ENCODE measurements at places on chromosomes 2 and 18.

DNA sequence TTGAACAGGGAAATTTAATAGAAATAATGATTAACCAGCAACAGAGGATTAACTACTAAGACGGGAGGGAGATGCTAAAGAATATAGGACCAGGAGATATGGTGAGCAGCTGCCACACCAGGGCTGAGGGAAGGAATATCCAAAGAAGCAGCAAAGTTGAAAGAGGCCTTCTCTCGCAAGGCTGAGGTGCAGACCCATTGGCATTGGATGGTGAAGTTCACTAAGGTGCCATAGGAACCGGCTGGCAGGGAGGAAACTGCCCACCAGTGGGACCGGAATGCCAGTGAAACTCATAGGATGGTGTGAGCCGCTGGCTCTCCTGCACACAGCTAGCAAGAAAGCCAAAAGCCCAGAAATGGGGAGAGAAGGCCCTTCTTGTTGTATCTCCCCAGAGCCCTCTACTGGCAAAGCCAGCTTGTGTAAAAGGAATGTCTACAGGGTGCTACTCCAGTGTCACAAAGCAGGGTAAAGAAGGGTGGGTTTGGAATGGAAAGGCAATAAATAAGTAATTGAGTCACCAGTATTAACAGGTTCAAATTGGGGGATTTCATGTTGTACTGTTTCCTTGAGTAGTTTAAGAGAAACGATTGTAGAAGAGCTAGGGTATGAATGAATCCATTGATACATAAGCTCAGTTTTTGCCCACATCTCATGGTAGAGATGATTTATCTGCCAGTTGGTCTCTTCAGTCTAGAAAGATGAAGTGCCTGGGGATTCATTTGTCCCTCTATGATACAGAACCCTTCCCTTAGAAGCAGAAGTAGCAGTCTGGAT lies 36.0 kb downstream of the FARP2 start:
- DNase-seq, result no peak

GRCh38 chr2:174694196-174694878 lies 69.9 kb downstream of the CHRNA1 start:
- no peak for DNase-seq

GRCh38 chr2:191314697-191315364 lies 69.6 kb downstream of the MYO1B start:
- no peak for DNase-seq

GRCh38 chr2:72043985-72044384 lies 103.7 kb downstream of the CYP26B1 start:
- no peak for DNase-seq

- no peak for DNase-seq
Measured at GRCh38 chr2:30293303-30293921, 62.1 kb downstream of the LBH start.

DNA sequence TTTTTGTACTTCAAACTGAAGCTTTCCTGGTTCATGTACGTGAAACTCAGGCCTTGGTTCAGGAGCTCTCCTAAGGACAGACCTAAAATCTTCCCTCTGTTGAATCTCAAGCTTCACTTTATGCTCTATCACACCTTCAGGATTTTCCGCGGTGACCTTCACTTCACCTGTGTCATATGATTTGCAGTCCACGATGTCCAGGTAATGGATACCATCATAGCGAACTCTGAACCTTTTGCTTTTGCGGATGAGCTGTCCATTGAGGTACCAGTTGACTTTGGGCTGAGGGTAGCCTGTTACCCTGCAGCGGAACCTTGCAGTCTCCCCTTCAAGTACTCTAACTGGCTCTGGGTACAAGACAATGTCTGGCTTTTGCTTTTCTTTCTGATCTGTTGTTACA lies 31.2 kb downstream of the TTN start:
- no peak for DNase-seq

DNA sequence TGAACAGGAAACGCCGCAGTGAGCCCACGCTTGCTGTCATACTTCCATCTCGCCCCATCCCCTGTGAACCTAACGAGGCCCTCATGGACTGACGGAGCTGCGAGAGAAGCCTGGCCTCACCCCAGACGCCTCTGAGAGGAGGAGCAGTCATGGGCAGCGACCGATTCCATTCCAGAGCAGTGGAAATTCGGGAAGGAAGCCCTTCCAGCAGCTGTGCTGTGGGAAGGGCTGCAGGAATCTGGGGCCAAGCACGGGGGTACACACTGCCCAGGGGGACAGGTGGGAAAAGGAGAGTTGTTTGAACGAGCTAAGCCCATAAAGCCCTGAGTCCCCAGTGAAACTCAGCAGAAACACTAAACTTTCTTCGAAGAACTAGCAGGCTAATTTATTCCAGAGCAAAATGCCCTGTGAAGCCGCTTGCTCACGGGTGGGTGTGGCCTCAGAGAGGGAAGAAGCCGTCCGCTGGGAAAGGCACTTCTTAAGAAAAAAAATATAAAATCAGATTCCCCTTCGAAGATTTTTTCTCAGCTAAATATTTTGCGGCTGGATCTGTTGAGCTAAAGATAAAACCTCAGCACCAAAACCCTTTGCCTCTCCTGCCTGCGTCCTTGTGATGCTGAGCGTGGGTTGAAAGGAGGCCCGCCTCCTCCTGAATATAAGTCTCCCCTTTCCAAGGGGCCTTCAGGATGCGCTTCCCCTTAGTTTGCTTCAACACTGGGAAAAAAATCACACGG lies 38.2 kb downstream of the ANKMY1 start:
- DNase-seq, result no peak

DNA sequence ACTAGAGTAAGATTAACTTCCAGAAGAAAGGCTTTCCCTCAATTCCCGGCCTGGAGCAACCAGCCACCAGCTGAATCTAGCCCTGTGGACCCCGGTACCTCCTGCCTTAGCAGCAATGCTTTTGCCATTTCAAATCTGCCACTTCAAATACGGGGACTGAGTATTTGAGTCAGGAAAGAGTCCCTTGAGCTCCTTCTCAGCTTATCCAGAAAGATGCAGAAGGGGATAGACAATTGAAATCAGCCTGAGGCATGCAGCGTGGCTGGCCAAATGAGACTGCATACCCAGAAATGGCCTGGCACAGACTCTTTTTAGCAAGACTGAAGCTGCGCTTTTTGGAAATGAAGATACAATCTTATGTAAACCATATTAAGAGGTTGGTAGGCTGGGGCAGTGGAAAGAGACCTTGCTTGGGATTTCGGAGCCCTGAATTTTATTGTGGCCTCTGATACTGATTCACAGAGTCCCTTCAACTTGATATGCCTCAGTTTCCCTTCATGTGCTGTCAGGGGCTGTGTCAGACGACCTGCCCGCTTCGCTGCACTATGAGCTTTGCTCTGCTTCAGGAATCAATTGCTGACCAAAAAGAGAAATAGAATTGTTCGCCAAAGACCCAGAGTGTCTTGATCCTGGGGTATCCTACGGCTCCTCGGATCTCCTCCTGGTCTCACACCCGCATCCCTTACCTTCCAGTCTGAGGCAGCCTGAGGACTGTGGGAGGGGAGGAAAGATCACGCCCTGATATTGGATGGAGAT lies 1.0 kb downstream of the MATN3 start:
- no peak for DNase-seq

GRCh38 chr2:163407296-163407695 lies 328.5 kb downstream of the FIGN start:
- DNase-seq, result no peak

DNA sequence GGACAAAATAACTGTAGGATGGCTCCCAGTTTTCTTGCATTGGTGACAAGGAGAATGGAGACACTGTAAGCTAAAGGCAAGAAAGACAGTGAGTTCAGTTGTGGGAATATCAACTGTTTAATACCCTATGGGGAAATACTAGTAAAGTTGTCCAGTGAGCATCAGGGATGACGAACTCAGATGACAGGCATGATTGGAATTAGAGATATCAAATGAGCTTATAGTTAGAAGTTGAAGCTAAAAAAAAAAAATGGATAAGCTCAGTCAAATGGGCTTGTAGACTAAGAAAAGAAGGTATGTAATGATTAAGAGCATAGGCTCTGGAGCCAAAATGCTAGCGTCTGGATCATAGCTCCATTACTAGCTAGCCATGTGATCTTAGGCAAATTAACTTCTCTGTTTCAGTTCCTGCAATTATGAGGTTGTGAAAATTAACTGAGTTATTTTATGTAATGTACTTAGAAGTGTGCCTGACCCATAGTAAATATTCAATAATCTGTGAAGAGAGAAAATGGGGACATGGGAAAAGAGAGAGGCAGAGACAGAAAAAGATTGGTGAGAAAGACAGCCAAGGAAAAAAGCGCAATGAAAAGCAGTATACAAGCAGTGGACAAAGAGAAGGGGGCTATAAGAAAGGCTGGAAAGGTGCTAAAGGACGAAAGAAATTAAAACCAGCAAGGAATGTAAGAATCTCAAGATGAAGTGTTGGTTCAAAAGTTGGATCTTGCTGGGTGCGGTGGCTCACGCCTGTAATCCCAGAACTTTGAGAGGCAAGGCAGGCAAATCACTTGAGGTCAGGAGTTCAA lies 95.7 kb upstream of the SLC39A10 start:
- DNase-seq, result no peak

DNA sequence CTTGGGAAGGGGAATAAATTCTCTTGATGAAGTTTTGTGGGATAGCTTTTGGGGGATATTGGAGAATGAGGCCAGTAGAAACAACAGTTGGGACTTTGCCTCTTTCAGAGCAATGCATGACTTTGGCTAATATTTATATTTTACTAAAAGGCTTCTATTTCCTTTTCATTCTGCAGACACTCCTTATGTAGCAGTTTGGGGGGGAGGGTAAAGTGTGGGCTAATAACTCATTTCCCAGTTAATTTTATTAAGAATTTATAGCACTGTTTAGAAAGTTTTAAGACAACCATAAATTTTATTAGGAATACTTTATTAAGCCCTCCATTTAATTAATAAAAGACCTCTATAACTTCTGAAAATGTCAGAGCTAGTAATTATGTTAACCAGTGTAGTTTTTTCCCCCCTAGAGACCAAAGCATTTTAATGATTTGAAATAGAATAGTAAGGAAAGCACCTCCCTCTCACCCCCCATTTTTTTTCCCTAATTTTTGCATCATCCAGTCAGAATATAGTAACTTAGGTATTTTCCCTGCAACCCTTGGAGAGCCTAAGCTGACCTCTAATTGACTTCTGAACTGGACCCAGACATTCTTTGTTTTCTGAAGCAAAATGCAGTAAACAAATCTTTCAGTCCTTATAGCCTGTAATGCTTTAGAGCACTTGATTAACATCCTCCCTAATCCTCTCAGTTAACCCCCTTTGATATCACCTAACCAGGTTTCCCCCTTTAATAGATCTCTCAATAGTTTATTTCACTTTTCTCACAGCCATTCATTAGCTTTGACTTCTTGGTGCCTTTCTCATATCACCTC lies 5.0 kb upstream of the MEIS1 start:
- DNase-seq, result no peak

GRCh38 chr2:113180131-113180946 lies 6.6 kb downstream of the PSD4 start:
- DNase-seq, result peak; percentile 74

- DNase-seq, result no peak
Measured at GRCh38 chr18:10349561-10349960, 104.9 kb upstream of the APCDD1 start.

GRCh38 chr2:171482308-171482707 lies 40.0 kb upstream of the CYBRD1 start:
- DNase-seq, result no peak

DNA sequence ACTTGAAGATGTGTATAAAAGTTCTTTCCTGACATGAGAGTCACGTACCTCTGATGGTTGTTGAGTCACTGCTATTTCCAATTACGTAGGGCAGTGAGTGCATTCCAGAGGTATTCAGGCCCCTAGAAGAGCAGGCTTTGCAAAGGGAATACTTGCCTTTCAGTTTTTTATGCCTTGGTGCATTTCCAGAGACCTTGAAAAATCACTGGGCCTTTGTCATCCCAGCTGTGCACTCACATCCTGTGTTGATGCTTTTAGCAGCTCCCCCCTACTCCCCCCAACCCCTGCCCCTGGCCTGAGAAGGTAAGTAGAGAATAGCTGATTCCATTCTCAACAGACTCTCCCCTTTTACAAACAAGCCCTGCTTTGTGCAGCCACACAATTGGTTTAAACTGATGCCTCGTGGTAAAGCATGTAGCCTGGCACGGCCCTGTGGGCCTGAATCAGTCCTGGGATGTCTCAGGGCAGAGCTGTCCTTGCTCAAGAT lies 174.2 kb downstream of the PRPF40A start:
- no peak for DNase-seq

DNA sequence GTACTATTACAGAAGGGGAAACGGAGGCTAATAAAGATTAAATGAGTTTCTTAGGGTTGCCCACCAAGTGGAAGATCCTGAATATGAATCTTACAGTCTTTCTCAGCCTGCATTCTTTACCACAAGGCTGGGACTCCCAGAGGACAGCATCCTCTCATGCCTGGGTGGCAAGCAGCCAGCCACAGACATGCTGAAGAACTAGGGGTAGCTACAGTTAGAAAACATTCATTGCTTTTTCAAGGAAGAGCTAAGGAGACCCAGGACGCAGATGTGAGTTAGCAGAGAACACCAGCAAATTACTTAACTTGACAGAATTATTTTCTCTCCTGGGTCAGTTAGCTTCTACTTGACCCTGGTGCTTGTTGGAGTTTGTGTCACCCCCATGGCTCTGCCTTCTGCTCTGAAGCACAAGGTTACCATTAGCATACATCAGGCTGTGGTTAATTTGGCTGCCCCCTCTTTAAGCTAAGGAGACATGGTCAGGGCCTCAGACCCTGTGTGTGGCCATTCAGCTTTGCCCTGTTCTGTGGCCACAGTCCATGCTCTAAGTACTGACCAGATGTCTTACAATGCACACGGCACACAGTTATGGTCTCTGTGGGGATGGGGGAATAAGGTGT lies 132.3 kb upstream of the TNP1 start:
- DNase-seq, result no peak

Measured in activated CD8-positive, alpha-beta memory T cell treated with anti-CD3 and anti-CD28 coated beads for 24 hours (primary cell).